Renal cortex interstitium (tissue), 15 donors: ENCODE measurements at places on chromosomes 12 and 14. TPM values are rescaled to one million over a fixed set of nuclear protein-coding genes. Genes with fewer than 3 reads are reported as not detected.

KRT82 gene
- not detected for polyA plus RNA-seq

KLHL33 gene
- 0.23 TPM for polyA plus RNA-seq

DNA sequence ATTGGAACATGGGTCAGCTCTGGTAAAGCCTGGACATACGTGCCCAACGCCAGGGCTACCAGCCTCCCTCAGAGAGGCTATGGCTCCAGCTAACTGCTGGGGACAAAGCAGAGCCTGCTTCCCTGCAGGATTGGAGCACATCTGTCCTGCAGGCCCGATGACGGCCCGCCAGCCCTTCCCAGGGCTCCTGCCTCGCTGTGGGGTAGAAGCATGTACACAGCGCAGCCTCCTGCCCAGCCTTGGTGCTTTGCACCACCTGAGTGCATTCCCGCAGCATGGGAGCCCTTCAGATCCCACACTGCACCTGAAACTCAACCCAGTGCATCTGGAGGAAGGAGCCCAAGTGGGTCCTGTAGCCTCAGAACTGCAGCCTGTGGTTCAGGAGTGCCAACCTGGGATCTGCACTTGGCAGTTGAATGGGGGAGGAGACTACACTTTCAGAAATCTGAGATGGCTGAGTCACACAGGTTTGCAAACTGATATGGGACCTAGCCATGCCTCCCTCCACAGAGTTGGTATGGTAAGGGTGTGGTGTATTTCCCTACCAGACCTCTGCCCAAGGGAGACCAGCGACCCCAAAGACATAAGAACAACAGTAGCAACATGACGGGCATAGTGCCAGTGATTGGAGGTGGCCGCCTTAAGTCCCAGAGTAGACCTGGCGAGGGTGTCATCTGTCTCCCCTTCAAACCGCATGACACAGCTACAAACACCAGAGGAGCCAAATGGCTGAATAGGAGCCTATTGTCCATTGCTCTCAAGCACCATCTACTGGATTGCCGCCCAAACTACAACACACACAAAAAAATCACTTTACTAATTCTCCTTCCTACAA lies 273.9 kb upstream of the MIS18BP1 start:
- DNase-seq: peak; percentile 1

DNA sequence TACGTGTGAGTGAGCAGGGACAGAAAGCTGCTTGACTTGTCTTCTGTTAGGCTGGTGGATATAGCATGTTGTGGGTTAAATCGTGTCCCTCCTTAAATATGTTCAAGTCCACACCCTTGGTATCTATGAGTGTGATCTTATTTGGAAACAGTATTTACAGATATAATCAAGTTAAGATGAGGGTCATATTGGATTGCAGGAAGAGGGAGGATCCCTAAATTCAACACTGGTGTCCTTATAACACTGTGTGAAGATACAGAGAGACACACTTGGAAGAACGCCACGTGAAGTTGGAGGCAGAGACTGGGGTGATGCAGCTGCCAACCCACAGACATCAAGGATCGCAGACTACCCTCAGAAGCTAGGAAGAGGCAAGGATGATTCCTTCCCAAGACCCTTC lies 275.2 kb upstream of the SSTR1 start:
- no peak for DNase-seq

GNS gene
- polyA plus RNA-seq: 157 TPM

GRCh38 chr14:21024585-21025370 lies at the start of gene NDRG2:
Gene NDRG2 (minus strand): TSS chr14:21025061. CDS start chr14:21023315, 1,746 bp downstream.
- peak; percentile 63 for DNase-seq

DNA sequence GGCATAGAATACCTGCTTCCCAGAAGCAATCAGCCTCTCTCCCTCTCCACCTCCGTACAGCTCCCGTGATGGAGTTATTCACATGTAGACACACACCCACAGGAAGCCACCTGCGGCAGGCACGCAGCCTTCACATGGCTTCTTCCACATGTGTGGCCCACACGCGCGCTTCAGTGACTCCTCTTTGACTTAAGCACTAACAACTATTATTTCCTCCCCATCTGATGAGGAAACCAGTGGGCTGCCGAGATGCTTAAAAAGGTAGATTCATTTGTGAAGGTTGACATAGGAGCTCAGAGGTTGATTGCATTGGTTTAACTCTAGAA lies 69.3 kb downstream of the PRMT8 start:
- no peak for DNase-seq

- DNase-seq: no peak
These were observed 14.6 kb downstream of the C14orf132 start for GRCh38 chr14:96053600-96054381.

DNA sequence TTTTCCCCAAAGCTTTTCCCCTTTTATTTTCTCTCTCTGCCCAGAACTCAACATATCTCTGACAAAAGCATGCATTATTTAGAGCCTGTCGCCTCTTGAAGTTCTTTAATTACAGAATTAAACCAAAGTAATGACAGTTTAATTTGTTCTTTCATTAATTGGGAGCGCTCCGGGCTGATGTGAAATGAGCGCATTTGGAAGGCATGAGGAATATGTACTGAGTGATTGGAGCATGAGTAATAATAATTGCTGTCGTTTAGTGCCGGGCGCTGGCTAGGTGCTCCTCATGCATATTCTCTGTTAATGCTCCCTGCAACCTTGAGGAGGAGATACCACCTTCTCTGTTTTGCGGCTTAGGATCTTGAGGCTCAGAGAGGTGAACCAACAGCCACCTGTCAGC lies 120.5 kb downstream of the SLC25A47 start:
- no peak for DNase-seq

RFX4 gene
- polyA plus RNA-seq: not detected

DNA sequence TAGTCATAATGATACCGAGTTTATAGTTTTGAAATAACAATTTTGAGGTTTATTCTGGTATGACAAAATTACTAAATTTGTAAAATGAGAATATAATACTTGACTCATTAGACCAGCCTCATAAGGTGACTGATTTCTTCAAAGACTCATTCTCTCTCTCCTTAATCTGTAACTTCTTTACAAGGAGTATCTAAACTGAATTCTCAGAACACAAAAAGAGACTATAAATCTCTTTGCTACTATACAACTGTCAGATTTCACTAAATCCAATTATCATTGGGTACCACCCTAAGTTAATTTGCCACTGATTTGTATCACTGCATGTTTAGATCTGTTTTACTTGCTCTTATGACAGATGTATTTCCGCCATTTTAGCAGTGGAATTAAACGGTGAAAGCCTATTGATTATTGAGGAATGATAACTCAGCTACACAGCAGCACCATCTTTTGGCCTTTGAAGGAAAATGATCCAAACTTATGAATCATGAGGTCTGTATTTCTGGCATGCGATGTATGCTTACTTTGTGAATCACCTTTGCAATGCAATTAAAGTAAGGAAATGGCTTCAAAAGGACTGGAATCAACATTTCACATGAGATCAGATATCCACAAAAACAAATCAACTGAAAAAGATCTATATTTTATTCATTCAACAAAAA lies 161.2 kb downstream of the RERGL start:
- no peak for DNase-seq

TSPAN8 gene
- 35.7 TPM for polyA plus RNA-seq

- no peak for DNase-seq
These were observed 112.8 kb downstream of the DUSP6 start for GRCh38 chr12:89239534-89239933.

STXBP6 gene
- polyA plus RNA-seq: 8.4 TPM

- DNase-seq: no peak
These were observed 140.6 kb downstream of the FBXL14 start for GRCh38 chr12:1453810-1454209.

- no peak for DNase-seq
These were observed 45.6 kb downstream of the AACS start for GRCh38 chr12:125110641-125111360.

- DNase-seq: no peak
These were observed 5.6 kb upstream of the TTC9 start for GRCh38 chr14:70635971-70636595.

GRCh38 chr12:90299121-90299520 lies 590.5 kb upstream of the ATP2B1 start:
- DNase-seq: no peak

DNA sequence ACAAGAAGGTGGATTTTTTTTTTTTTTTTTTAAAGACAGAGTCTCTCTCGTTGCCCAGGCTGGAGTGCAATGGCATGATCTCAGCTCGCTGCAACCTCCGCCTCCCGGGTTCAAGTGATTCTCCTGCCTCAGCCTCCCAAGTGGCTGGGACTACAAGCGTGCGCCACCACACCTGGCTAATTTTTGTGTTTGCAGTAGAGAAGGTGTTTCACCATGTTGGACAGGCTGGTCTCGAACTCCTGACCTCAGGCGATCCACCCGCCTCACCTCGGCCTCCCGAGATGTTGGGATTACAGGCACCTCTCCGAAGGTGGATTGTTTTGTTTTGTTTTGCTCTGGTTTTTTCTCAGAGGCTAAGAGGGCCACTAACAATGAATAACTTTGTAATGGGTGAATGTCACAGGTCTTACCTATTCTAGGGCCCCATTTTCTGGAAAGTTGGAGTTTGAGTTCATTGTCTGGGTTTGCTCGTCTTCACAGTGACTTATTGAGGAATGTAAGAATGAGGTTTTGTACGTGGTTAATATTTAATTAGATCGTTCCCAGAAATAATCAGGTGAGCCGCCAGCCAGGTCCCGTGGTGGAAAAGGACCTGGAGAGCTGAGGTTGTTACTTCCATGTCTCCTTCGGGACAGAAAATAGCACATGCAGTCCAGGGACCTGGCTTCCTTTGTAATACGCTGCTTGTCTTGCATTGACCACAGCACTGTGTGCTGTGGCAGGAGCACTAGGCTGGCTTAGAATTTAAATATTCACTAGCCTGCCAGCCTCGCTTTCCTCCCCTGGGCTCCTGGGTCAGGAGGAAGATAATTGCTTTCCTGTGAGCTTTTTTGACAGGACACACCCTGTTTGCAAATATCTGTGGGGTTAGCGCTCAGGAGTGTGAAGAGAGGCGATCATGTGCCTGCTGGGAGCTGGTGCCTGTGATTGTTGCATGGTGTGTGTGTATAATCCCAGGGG lies 2.3 kb downstream of the HIP1R start:
- DNase-seq: no peak

GRCh38 chr14:21884995-21885394 lies 211.4 kb upstream of the OR4E1 start:
- no peak for DNase-seq

JPH4 gene
- 14.1 TPM for polyA plus RNA-seq

- DNase-seq: no peak
These were observed 2.6 kb downstream of the MLXIP start for GRCh38 chr12:122081083-122081696.

CCDC60 gene
- not detected for polyA plus RNA-seq

AICDA gene
- polyA plus RNA-seq: 0.44 TPM

DNA sequence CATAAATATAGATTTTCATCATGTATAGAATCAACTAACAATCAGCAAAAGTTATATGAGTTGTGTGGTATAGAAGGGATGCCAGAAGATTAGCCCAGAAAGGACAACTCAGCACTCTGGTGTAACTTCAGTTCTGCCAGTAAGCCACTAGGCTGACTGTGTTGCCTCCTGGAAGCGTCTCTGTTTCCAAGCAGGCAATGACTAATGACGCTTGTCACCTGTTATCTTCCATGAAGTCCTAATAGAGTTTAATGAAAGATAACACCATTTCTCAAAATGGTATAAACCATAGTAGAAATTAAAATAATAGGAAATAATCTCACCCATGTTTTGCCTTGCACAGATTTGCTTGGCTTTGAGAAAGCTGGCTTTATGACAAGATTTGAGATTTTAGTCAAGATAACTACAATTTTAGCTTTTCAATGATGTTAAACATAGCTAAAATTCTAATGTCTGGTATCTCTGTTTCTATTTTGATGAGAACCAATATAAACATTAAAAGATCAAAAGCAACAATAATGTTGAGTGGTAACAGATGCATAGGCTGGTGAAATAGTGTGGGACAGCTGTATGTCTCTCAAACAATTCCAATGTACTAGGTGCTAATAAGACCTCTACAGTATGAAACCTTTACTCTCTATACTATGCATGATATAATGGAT lies 9.0 kb upstream of the RNU6-7 start:
- DNase-seq: no peak

- DNase-seq: no peak
These were observed 108.6 kb downstream of the FOXN3 start for GRCh38 chr14:89308232-89308959.

DNA sequence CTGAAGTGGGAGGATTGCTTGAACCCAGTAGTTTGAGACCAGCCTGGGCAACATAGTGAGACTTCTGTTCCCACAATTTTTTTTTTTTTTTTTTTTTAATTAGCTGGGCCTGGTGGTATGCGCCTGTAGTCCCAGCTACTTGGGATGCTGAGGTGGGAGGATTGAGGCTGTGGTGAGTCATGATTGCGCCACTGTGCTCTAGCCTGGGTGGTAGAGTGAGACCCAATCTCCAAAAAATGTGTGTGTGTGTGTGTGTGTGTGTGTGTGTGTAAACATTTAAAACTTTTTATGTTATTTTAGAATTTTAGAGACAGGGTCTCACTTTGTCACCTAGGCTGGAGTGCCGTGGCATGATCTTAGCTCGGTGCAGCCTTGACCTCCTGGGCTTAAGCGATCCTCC lies 6.8 kb downstream of the PPP1R36 start:
- DNase-seq: no peak

DNA sequence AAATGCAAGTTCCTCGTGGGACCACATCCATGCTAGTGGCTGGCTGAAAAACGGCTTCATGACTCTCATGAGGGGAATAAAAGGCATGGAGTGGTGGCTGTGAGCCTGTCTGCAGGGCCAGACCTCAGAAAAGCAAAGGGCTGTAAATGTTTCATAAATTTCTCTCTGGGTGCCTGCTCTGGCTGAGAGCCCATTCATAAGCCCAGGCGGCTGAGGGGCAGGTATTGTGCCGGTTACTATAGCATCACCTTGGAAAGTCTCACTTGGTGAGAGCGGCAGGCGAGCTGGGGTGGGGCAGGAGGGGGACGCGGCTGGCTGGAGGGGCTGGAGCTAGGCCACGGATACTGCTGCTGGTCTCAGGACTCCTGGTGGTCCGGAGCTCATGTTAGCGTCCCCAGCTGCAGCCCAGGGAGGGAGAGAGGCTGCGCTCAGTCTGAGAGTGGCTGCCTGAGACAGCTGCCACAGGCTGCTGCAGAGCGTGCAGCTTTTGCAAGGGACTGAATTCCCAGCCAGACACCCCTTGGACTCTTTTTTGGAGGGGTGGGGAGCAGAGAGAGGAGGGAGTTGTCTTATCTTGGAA lies at the start of gene SLC17A8:
TSS of gene SLC17A8 (plus strand) at position 431 of the 580 bp plus-strand sequence. CDS start 318 bp downstream, outside the sequence.
- DNase-seq: no peak
